ENCODE measurements at places on chromosomes 2 and 18. TPM values are rescaled to one million over a fixed set of nuclear protein-coding genes. Genes with fewer than 3 reads are reported as not detected.
A peak's percentile ranks its signal among the peaks of the same experiment; 100 is the strongest.

GRCh38 chr18:54250846-54251261 lies 18.5 kb upstream of the POLI start:
- peak; percentile 57 for DNase-seq

DNA sequence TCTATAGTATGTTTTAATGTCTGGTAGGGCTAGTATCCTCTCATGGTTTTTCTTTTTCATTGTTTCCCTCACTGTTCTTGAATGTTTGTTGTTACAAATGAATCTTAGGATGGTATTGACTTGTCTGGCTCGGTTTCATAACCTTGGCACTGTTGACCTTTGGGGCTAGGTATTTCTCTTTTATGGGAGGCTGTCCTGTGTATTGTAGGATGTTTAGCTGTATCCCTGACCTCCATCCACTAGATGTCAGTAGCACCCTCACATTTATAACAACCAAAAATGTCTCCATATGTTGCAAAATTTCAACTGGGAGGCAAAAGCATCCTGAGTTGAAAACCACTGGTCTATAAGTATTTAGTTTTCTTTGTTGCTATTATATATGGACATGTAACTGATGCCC lies 7.0 kb upstream of the AOX1 start:
- peak; percentile 31 for DNase-seq

- no peak for DNase-seq
Observed at GRCh38 chr18:25896956-25897355, 193.5 kb downstream of the SS18 start.

DNA sequence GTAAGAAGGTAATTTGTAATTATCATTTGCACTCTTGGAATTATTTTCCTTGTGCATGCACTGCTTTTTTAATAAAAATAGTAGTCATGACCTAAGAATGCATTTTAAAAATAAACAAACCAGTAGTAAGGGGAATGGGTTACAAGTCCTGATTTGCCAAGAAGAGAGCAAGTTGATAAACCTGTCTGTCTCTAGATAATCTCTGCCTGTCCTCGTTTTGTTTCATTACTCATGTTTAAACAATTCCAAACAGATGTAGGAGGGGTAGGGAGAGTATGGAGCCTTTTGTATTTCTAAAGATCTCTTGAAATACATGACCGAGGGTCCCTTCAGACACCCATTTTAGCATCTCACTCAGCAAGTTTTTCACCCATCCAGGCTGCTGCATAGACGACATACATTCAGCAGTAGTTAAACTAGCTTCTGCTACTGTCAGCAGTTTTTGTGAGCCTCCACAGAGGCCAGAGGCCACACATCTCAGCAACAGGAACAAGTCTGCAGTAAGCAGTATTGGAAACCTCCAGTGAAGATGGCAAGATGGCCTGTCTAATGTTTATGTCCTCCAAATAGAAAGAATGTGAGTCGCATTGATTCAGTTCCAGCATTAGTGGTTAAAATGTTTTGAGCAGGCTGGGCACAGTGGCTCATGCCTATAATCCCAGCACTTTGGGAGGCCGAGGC lies 2.3 kb upstream of the EXOC6B start:
- DNase-seq = peak; percentile 6

DNA sequence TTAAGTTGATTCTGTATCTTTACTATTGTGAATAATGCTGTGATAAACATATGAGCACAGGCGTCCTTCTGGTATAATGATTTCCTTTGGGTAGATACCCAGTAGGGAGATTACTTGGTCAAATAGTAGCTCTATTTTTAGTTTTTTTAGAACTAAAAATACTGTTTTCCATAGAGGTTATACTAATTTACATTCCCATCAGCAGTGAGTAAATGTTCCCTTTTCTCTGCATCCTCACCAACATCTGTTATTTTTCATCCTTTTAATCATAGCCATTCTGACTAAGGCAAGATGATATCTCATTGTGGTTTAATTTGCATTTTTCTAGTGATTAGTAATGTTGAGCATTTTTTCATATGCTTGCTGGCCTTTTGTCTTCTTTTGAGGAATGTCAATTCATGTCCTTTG lies 35.1 kb downstream of the PMS1 start:
- no peak for DNase-seq

GRCh38 chr2:64931246-64932115 lies 57.7 kb upstream of the SLC1A4 start:
- DNase-seq = no peak

- no peak for DNase-seq
Observed at GRCh38 chr2:10083046-10083445, 2.8 kb upstream of the CYS1 start.

- peak; percentile 60 for DNase-seq
Observed at GRCh38 chr18:657311-658000, at the start of gene TYMS. Gene TYMS (plus strand): TSS chr18:657653. CDS start chr18:657743, 90 bp downstream.

GRCh38 chr2:29397713-29398112 lies 282.5 kb downstream of the CLIP4 start:
- DNase-seq = no peak

DNA sequence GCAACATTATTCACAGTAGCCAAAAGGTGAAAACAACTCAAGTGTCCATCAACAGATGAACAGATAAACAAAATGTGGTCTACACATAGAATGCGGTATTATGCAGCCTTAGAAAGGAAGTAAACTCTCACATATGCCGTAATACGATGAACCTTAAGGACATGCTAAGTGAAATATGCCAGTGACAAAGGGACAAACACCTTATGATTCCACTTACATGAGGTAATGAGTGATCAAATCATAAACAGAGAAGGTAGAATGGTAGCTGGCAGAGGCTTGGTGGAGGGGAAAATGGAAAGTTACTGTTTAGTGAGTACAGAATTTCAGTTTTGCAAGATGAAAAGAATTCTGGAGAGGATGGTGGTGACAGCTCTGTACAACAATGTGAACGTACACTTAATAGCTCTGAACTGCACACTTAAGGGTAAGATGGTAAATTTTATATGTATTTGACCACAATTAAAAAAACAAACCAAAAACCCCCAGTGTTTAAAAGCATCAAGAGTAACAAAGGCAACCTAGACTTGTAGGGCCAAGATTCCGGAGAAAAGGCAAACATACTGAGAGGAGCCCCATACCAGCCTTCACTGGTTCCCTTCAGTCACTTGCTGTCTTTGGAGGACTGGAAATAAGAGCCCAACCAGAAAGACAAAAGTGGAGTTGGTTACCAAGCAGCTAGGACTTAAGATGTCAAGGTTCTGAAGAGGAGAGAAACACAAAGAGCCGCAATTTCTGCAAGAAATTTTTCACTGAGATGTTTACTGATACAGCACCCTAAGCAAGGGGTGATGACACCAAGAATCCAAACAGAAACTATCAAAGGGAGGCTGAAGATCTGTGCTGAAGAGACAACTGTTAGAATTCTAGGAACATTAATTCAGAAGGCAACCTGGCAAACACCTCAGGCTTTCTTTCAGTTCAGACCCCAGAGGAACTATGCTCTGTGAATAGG lies 61.3 kb downstream of the CUL3 start:
- DNase-seq = no peak

DNA sequence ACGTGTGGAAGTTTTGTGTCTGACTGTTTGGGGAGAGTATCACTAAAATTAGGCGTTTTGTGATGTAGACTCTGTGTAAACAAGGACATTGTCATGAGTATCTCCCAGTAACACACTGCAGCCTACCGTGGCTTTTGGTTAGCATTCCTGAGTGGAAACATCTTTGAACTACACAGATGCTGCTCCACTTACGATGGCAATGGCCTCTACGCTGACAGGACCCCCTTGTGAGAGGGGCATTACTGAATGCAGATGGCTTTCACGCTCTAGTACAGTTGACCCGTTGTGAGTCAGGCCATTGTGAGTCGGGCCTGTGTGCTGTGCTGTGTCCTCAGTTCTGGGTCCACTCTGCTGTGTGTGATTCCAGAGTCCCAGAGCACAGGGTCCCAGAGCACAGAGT lies 34.4 kb upstream of the ADNP2 start:
- DNase-seq = no peak

- peak; percentile 16 for DNase-seq
Observed at GRCh38 chr2:73851274-73851673, 22.5 kb downstream of the STAMBP start.

The HOXD1 gene
- 15.4 TPM for total RNA-seq

The ELOA2 gene
- total RNA-seq = not detected

The ZNF512 gene
- total RNA-seq = 23.5 TPM

The MC5R gene
- not detected for total RNA-seq

The ALPG gene
- total RNA-seq = 0.05 TPM
